ENCODE measurements at places on chromosomes 1 and 21. TPM values are rescaled to one million over a fixed set of nuclear protein-coding genes. Genes with fewer than 3 reads are reported as not detected.

The CFAP107 gene
- total RNA-seq: not detected

The RBP7 gene
- not detected for total RNA-seq

The C8B gene
- total RNA-seq: not detected

The CD1B gene
- total RNA-seq: not detected

The GUCA2B gene
- total RNA-seq: not detected

The EIF3I gene
- total RNA-seq: 217 TPM

The MATN1 gene
- total RNA-seq: 0.25 TPM

The TMEM269 gene
- total RNA-seq: not detected

All from fibroblast of the aortic adventitia (primary cell).